Progenitor cell of endocrine pancreas (in vitro differentiated cells): ENCODE measurements at places on chromosomes 6 and 20. TPM values are rescaled to one million over a fixed set of nuclear protein-coding genes. Genes with fewer than 3 reads are reported as not detected.

DNA sequence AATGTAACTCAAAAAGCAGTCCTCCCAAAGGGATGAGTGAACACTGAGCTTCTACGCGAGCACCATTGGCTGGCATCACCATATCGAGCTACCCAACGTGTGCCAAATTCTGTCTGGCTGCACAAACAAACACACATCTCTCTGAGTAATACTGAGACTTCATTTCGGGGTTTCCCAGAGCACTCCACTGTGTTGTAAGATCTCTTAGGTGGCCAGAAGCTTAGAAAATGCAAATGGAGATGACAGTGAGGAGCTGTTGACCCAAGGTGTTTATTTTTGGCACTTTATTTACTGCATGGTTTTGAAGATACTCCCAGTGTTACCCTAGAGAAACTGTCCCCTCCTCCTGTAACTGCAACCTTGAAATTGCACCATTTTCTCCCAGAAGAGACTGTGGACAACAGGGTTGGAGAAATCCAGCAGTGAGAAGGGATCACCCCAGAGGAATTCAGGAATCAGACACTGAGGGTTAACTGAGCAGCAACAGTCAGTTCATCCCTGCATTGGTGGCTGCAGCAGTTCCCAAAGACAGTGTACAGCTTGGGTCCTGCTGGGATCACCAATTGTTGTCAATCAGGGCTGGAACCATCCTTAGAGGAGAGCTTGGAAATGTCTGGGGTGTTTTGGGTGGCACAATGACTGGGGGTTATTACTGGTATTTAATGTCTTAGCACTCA is 1.0 kb upstream of the RIPOR2 start:
- H3K4me3 ChIP-seq = no peak overlapping the region
- H3K27ac ChIP-seq = no peak overlapping the region
- peaks cover 17% of the 10 kb centered on the region for H3K27me3 ChIP-seq
- no peak for DNase-seq
- no peaks in the 10 kb centered on the region for H3K36me3 ChIP-seq

DNA sequence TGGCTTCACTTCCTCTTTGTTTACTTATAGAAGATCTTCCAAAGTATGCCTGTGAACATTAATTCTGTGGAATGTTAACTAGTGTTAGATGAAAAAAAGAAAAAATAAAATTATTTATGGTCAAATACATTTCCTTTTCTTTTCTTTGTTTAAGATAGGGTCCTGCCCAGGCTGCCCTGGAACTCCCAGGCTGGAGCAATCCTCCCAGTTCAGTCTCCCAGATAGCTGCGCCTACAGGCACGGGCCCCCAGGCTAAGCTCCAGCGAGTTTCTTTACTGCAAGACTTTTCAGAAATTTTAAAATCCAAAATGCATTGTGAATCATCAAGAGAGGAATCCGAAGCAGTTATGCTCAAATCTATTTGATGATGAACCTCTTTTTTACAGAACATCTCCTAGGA is 39.3 kb upstream of the IL20RA start:
- no peaks in the 10 kb centered on the region for H3K27me3 ChIP-seq
- H3K36me3 ChIP-seq = no peaks in the 10 kb centered on the region
- no peak overlapping the region for H3K27ac ChIP-seq
- no peak overlapping the region for H3K4me3 ChIP-seq
- peaks cover 1% of the 10 kb centered on the region for H3K4me1 ChIP-seq
- no peak for DNase-seq

GRCh38 chr20:60270341-60270740 is 312.1 kb downstream of the CDH26 start:
- H3K27ac ChIP-seq = no peak overlapping the region
- H3K27me3 ChIP-seq = peaks cover 22% of the 10 kb centered on the region
- no peak for DNase-seq
- no peaks in the 10 kb centered on the region for H3K4me1 ChIP-seq

DNA sequence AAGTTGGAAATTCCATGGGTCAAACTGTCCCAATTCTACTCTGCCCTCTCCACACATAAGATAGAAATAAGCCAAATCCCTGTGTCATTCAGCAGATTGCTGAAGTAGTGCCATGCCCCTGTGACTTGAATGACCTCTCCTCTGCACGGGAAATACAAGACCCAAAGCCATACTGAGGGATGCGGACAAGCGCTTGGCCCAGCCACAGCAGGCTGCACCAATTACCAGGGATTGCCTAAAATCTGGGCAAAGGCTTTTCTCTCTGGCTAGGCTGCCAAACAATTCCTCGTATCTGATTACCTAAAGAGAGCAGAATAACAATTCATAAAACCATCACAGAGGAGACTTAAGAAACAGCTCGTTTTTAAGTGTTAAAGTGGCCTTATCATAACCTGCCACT is 421.8 kb upstream of the JARID2 start:
- H3K27ac ChIP-seq = no peak overlapping the region
- no peak for DNase-seq
- no peaks in the 10 kb centered on the region for H3K36me3 ChIP-seq
- H3K4me3 ChIP-seq = no peak overlapping the region
- H3K27me3 ChIP-seq = peaks cover 15% of the 10 kb centered on the region
- H3K4me1 ChIP-seq = peaks cover 21% of the 10 kb centered on the region

DNA sequence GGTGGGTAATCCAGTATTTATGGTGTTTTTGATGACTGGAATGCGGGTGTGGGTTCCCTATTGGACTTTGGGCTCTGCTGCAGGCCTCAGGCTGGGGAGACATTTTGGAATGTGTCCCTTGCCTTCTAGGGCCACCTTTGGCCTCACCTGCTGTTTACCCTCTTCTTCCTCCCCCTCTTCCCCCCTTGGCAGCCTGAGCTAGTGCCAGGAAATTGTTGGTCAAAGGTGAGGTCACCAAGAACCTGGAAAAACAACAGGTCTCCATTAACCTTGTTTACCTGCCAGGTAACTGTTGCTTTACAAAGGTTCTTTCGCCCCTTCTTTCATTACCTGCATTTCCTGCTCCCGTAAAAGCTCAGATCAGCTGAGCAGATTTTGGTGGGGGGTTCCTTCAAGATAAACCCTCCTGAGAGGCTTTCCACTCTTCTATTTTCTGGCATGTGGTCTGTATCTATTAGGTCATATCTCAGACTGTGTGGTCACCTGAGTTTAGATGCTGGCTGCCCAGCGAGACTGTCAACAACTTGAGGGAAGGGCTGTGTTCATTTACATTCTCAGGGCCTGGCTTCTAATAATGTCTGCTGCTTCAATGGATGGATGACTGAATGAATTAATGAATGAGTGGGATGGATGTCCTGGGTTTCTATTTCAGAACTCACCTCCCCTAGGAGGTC is 34.7 kb downstream of the VEGFA start:
- H3K36me3 ChIP-seq = no peaks in the 10 kb centered on the region
- H3K27ac ChIP-seq = peak overlapping the region; percentile 96
- H3K4me3 ChIP-seq = no peak overlapping the region
- no peak for DNase-seq

- DNase-seq = peak; percentile 80
- peak within 1 kb of the TSS; percentile 96 for H3K27ac ChIP-seq
- H3K4me1 ChIP-seq = peaks cover 12% of the 10 kb centered on the region
Observed at GRCh38 chr20:18057101-18057993, at the start of gene OVOL2. TSS of gene OVOL2 (minus strand) at chr20:18057916. CDS start at chr20:18057634, 282 bp downstream.

- no peak overlapping the region for H3K27ac ChIP-seq
- H3K4me1 ChIP-seq = peaks cover 6% of the 10 kb centered on the region
- no peaks in the 10 kb centered on the region for H3K27me3 ChIP-seq
- no peak for DNase-seq
- no peak overlapping the region for H3K4me3 ChIP-seq
- no peaks in the 10 kb centered on the region for H3K36me3 ChIP-seq
Observed at GRCh38 chr6:166045173-166045859, 122.3 kb downstream of the TBXT start.

DNA sequence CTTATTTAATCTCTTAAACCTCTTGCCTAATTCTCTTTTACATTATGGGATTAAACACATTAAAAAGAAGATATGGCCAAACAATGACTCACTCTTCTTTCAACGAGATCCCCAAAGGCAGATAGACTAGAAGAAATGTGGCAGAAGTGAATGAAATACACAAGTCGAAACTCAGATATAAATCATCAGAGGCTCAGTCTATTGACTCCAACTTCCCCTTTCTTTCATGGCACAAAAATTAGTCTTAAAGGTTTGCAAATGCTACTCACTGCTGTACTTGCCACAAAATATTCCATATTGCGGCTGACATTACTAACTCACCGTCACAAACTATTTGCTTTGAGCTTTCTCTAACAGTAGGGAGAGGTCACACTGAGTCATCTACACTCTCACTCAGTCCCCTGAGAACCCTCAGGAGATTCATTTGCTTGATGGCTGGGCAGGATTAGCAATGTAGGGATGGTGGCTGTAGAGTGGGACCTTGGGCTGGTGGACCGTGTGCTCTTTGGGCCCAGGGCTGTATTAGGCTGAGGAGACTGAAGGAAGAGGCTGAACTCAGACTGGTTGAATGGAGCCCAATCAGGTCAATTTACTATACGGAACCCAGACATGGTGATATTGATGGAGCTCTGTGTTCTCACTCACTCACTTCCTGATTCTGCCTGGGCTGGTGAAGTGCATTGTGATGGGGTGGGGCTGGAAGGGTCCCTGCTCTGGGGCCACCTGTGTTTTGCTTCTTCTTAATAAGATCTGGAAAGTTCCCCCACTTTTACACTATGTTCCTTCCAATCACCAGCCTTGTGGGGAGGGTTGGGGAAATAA is 42.8 kb upstream of the UBR2 start:
- DNase-seq = no peak
- H3K27ac ChIP-seq = no peak overlapping the region
- no peaks in the 10 kb centered on the region for H3K36me3 ChIP-seq
- no peaks in the 10 kb centered on the region for H3K27me3 ChIP-seq
- H3K4me3 ChIP-seq = no peak overlapping the region
- no peaks in the 10 kb centered on the region for H3K4me1 ChIP-seq

DNA sequence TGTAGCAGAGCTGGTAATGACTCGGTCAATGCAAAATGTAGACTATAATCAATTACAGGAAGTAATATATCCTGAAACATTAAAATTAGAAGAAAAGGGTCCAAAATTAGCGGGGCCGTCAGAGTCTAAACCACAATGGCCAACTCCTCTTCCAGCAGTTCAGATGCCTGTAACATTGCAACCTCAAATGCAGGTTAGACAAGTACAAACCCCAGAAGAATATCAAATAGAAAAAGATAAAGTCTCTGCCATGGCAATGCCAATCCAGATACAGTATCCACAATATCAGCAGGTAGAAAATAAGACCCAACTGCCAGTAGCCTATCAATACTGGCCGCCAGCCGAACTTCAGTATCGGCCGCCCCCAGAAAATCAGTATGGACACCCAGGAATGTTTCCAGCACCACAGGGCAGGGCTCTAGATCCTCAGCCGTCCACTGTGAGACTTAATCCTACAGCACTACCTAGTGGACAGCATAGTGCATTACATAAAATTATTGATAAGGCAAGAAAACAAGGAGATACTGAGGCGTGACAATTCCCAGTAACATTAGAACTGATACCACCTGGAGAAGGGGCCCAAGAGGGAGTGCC is 158.4 kb downstream of the GPX5 start:
- no peak overlapping the region for H3K27ac ChIP-seq
- no peak overlapping the region for H3K4me3 ChIP-seq
- no peak for DNase-seq
- H3K27me3 ChIP-seq = peaks cover 7% of the 10 kb centered on the region

DNA sequence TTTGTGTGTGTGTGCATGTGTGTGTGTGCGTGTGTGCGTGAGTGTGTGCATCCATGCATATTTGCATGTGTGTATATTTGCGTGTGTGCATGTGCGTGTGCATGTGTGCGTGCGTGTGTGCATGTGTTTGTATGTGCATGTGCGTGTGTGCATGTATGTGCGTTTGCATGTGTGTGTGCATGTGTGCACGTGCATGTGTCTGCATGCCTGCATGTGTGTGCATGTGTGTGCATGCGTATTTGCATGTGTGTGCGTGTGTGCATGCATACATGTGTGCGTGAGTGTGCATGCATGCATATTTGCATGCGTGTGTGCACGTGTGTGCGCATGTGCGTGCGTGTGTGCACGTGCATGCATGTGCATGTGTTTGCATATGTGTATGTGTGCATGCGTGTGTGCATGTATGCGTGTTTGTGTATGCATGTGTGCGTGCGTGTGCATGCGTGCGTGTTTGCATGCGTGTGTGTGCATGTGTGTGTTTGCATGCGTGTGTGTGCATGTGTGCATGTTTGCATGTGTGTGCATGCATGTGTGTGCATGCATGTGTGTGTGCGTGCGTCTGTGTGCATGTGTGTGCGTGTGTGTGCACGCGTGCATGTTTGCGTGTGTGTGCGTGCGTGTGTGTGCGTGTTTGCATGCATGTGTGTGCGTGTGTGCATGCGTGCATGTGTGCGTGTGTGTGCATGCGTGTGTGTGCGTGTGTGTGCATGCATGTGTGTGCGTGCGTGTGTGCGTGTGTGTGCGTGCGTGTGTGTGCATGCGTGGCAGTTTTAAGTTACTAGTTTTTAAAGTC is 57.7 kb upstream of the SMOC2 start:
- H3K36me3 ChIP-seq = no peaks in the 10 kb centered on the region
- peaks cover 9% of the 10 kb centered on the region for H3K27me3 ChIP-seq
- H3K4me1 ChIP-seq = peaks cover 8% of the 10 kb centered on the region
- no peak for DNase-seq
- H3K27ac ChIP-seq = no peak overlapping the region

GRCh38 chr6:40419377-40419776 is 167.8 kb downstream of the LRFN2 start:
- H3K4me3 ChIP-seq = no peak overlapping the region
- no peak for DNase-seq
- no peak overlapping the region for H3K27ac ChIP-seq
- H3K4me1 ChIP-seq = no peaks in the 10 kb centered on the region
- peaks cover 30% of the 10 kb centered on the region for H3K27me3 ChIP-seq

DNA sequence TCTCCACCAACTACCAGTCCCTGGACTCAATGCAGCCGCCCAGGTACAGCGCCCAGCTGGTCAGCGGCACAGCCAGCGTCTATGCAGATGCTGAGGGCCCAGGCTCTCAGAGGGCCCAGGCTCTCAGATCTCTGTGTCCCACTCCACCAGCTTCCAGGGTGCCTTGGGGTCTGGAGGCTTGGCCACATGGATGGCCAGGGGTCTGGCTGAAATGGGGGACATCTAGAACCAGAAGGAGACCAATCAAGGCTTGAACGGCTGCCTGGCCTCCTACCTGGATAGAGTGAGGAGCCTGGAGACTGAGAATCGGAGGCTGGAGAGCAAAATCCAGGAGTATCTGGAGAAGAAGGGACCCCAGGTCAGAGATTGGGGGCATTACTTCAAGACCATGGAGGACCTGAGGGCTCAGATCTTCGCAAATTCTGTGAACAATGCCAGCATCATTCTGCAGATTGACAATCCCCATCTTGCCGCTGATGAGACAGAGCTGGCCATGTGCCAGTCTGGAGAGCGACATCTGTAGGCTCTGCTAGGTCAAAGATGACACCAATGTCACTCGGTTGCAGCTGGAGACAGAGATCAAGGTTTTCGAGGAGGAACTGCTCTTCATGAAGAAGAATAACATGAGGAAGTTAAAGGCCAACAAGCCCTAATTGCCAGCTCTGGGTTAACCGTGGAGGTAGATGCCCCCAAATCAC is 44.1 kb upstream of the GRM4 start:
- H3K4me1 ChIP-seq = no peaks in the 10 kb centered on the region
- H3K27me3 ChIP-seq = peaks cover 5% of the 10 kb centered on the region
- no peaks in the 10 kb centered on the region for H3K36me3 ChIP-seq
- no peak overlapping the region for H3K4me3 ChIP-seq
- DNase-seq = no peak

GRCh38 chr6:29666826-29667130 is 9.9 kb downstream of the MOG start:
- H3K36me3 ChIP-seq = no peaks in the 10 kb centered on the region
- H3K27me3 ChIP-seq = peaks cover 18% of the 10 kb centered on the region
- H3K4me3 ChIP-seq = no peak overlapping the region
- no peak for DNase-seq
- no peak overlapping the region for H3K27ac ChIP-seq

EPPIN gene
- total RNA-seq = not detected in 2 replicates

DDR1 gene
- total RNA-seq = 154 and 163 TPM in 2 replicates

TCP11 gene
- not detected in 2 replicates for total RNA-seq

COL12A1 gene
- 2.0 and 3.8 TPM in 2 replicates for total RNA-seq

PLCB1 gene
- 16.2 and 18.0 TPM in 2 replicates for total RNA-seq

OVOL2 gene
- 5.4 and 5.9 TPM in 2 replicates for total RNA-seq
